Ascending aorta (tissue), 2 donors: ENCODE measurements at places on chromosomes 2 and 18.

- H3K4me3 ChIP-seq, result peak overlapping the region; percentile 40
- H3K27ac ChIP-seq, result peak overlapping the region; percentile 62
- no peaks in the 10 kb centered on the region for H3K4me1 ChIP-seq
- peaks cover 14% of the 10 kb centered on the region for H3K27me3 ChIP-seq
- no peaks in the 10 kb centered on the region for H3K36me3 ChIP-seq
Observed at GRCh38 chr2:241859436-241860183, 916 bp upstream of the PDCD1 start.

GRCh38 chr18:50461251-50461650 is 86.4 kb downstream of the SKA1 start:
- no peaks in the 10 kb centered on the region for H3K4me1 ChIP-seq
- DNase-seq, result no peak
- no peaks in the 10 kb centered on the region for H3K27me3 ChIP-seq
- H3K4me3 ChIP-seq, result no peak overlapping the region
- H3K36me3 ChIP-seq, result no peaks in the 10 kb centered on the region

DNA sequence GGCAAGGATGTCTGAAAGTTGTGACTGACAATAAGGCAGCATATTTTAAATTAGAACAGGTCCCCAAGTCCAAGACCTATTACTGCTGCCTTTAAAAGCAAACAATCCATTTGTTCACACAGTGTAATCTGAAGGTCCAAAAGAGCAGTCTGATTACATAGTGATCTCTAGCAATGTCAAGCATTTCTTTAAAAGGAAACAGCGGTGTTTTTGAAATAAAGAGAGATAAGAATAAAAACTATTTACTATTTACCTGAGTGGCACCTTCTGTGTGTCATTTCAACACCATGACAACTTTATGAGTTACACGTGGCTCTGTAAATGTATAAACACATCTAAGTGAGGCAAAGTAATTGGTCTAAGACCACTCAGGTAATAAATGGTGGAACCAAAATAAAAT is 1009.9 kb upstream of the CNTNAP5 start:
- no peak overlapping the region for H3K4me3 ChIP-seq
- DNase-seq, result no peak
- no peaks in the 10 kb centered on the region for H3K27me3 ChIP-seq
- no peaks in the 10 kb centered on the region for H3K36me3 ChIP-seq

- no peaks in the 10 kb centered on the region for H3K36me3 ChIP-seq
- no peak overlapping the region for H3K27ac ChIP-seq
- no peak overlapping the region for H3K4me3 ChIP-seq
- peaks cover 6% of the 10 kb centered on the region for H3K4me1 ChIP-seq
- no peak for DNase-seq
Observed at GRCh38 chr2:69680001-69680675, 36.6 kb upstream of the AAK1 start.

DNA sequence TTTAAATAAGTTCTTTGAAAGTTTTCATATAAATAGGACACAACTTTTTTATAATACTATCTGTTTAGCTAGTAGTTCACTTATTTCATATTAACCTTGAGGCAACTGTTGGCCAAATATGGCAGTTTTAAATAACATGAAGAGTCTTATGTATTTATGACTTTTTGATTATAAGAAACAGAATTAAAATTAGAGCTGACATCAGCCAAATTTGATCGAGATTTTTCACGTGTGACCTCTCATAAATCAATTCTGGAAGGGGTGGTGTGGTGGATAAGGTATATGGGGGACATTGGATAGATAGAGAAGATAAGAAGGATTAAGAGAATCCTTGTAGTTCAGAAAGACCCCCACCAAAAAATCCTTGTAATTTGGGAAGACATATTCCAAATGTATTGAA is 776.6 kb downstream of the LRRTM4 start:
- H3K36me3 ChIP-seq, result no peaks in the 10 kb centered on the region
- DNase-seq, result no peak
- H3K27me3 ChIP-seq, result no peaks in the 10 kb centered on the region
- no peak overlapping the region for H3K27ac ChIP-seq
- H3K4me3 ChIP-seq, result no peak overlapping the region

DNA sequence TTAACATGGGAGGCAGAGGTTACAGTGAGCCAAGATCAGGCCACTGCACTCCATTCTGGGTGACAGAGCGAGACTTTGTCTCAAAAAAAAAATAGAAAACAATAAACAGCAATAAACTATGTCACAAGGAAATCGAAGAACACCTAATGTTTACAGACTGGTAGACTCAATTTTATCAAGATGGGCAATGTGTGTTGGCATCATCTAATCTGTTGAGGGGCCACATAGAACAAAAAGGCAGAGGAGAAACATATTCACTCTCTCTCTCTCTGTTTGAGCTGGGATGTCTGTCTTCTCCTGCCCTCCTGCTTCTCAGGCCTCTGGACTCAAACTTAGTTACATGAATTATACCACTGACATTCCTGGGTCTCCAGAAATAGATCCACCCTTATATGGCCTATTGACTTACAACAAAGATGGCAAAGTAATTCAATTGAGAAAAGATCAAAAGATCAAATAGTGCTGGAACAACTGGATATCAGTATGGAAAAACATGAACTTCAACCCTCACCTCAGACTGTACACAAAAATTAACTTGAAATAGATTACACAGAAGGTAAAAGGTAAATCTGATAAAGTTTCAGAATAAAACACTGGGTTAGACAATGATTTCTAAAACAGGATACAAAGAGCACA is 703.8 kb upstream of the CRIM1 start:
- DNase-seq, result no peak
- no peak overlapping the region for H3K27ac ChIP-seq
- no peaks in the 10 kb centered on the region for H3K4me1 ChIP-seq
- no peaks in the 10 kb centered on the region for H3K36me3 ChIP-seq
- no peak overlapping the region for H3K4me3 ChIP-seq

GRCh38 chr2:30820381-30821055 is 13.3 kb upstream of the CAPN13 start:
- no peaks in the 10 kb centered on the region for H3K27me3 ChIP-seq
- H3K4me1 ChIP-seq, result no peaks in the 10 kb centered on the region
- no peak for DNase-seq
- H3K4me3 ChIP-seq, result no peak overlapping the region
- no peaks in the 10 kb centered on the region for H3K36me3 ChIP-seq

DNA sequence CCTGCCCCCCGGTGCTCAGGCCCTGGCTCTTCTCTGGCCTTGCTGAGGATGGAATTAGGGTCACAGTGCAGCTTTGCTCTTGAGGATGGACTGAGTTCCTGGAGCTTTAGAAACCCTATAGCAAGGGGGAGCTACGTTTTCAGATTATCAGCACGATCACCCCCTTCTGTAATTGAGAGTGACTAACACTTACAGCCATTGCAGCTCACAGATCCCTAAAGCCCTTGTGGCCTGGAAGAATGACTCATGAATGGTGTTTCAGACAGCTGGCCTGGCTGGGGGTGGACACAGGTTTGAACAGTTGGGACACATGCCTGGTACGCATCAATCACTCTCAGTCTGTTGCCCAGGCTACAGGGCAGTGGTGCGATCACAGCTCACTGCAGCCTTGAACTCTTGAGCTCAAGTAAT is 79.7 kb upstream of the IGFBP5 start:
- peak; percentile 65 for DNase-seq
- peak overlapping the region; percentile 85 for H3K27ac ChIP-seq
- H3K4me3 ChIP-seq, result no peak overlapping the region
- H3K27me3 ChIP-seq, result no peaks in the 10 kb centered on the region
- H3K4me1 ChIP-seq, result peaks cover 17% of the 10 kb centered on the region
- no peaks in the 10 kb centered on the region for H3K36me3 ChIP-seq

DNA sequence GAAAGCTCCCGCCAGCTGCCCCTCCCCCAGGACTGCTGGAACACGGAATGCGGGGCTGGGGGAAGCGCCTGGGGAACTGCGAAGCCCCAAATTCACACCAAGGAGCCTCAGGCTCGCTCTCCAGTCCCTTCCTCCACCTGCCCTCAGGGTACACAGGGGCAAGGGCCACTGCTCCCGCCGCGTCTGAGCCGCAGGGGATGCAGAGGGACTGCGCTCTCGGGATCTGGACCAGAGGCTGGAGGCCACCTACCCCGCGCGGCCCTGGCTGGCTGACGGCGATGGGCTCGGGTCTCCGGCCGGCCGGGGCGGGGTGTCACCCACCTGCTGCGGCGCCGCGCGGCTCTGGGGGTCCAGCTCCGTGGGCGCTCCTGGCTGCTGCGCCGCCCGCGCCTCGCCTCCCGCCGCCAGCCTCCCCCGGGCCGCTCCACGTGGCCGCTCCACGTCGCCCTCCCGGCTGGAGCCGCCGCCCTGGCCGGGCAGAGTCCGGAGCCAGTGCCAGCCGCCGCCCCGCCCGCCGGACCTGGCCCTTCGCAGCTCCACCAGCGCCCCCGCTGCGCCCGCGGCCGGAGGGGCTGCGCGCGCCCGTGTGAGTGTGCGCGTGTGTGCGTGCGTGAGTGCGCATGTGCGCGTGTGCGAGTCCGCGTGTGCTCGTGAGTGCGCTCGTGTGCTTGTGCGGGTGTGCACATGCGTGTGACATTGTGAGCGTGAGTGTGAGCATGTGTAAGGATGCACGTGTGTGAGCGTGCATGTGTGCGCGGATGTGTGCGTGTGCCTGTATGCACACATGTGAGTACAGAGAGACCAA is at the start of gene CGREF1:
Gene CGREF1, minus strand, starts transcription at position 604 of the 805 bp plus-strand sequence. CDS start 14,762 bp downstream, outside the sequence.
- H3K4me3 ChIP-seq, result peak within 1 kb of the TSS; percentile 62
- no peaks in the 10 kb centered on the region for H3K27me3 ChIP-seq
- H3K36me3 ChIP-seq, result no peaks in the 10 kb centered on the region
- no peak for DNase-seq
- no peak within 1 kb of the TSS for H3K27ac ChIP-seq

DNA sequence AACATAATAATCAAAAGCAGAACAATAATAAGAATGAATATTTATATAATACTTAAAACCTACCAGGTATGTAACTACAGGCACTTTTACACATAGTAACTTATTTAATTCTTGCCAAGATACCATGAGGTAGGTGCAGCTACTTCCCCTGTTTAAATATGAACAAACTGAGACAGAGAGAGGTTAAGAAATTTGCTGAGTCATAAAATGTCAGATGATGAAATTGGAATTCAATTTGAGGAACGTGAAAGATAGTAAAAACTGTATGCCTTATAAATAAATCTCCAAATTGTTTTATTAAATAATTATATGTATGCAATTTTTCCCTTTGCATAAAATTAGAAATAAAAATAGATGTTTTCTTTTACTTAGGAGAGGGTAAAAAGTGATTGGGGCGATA is 1103.3 kb upstream of the NRXN1 start:
- H3K4me3 ChIP-seq, result no peak overlapping the region
- H3K36me3 ChIP-seq, result no peaks in the 10 kb centered on the region
- no peak overlapping the region for H3K27ac ChIP-seq

- no peaks in the 10 kb centered on the region for H3K36me3 ChIP-seq
- H3K27ac ChIP-seq, result no peak overlapping the region
- no peaks in the 10 kb centered on the region for H3K4me1 ChIP-seq
- H3K27me3 ChIP-seq, result no peaks in the 10 kb centered on the region
Observed at GRCh38 chr2:159573294-159573693, 43.1 kb downstream of the BAZ2B start.

DNA sequence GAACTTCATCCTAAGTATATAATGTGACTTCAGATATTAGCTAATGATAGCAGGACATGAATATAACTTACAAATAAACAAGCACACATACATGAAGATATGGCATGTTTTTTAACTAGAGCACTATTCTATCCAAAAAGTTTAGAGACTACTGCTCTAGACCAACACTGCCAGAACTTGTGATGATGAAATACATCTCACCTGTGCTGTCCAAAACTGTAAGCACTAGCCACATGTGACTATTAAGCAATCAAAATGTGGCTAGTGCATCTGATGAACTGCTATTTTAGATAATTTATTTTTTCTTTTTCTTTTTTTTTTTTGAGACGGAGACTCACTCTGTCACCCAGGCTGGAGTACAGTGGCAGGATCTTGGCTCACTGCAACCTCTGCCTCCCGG is 7.1 kb downstream of the AAK1 start:
- H3K4me1 ChIP-seq, result peaks cover 9% of the 10 kb centered on the region
- H3K36me3 ChIP-seq, result no peaks in the 10 kb centered on the region
- no peak overlapping the region for H3K27ac ChIP-seq
- H3K27me3 ChIP-seq, result no peaks in the 10 kb centered on the region

GRCh38 chr18:55119434-55119833 is 160.2 kb upstream of the CCDC68 start:
- no peak overlapping the region for H3K4me3 ChIP-seq
- no peaks in the 10 kb centered on the region for H3K36me3 ChIP-seq
- DNase-seq, result no peak
- no peak overlapping the region for H3K27ac ChIP-seq

DNA sequence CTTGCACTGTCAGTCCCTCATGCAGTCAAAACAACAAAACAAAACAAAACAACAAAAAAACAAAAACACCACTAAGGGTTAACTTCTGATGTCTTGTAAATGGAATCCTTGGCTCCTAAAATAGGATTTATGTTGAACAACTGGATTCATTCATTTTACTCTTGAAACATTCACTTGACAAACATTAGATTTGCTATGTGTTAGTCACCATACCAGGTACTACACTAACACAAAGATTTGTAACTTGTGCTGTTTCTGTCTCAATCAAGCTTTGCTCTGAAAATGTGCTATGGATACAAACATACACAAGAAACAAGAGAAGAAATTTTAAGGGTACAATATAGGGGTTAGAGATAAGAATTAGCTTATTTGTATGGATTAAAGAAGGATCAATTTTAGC is 812.8 kb downstream of the LRP1B start:
- H3K27ac ChIP-seq, result no peak overlapping the region
- no peak for DNase-seq
- H3K4me1 ChIP-seq, result no peaks in the 10 kb centered on the region
- H3K36me3 ChIP-seq, result no peaks in the 10 kb centered on the region
- H3K27me3 ChIP-seq, result no peaks in the 10 kb centered on the region

DNA sequence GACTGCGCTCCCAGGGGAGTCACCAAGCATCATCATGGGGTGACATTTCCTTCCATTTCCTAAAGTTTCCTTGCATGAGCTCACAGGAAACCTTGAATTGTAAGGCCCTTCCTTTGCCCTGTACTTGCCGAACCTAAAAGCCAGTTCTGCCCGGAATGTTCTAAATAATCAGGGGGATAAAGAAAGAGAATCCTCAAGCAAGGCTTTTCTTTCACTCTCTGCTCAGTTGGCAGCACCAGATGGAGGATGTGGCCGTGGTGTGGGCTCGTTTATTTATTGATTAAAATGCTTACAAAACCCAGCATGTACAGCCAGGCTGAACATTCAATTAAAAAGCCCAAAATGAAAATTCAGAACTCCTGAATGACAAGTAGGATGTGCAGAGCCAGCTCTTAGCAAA is 170.5 kb downstream of the SH3RF3 start:
- H3K4me3 ChIP-seq, result no peak overlapping the region
- no peak for DNase-seq
- H3K27me3 ChIP-seq, result no peaks in the 10 kb centered on the region
- H3K4me1 ChIP-seq, result peaks cover 22% of the 10 kb centered on the region
